ENCODE measurements at places on chromosomes 2 and 18. TPM values are rescaled to one million over a fixed set of nuclear protein-coding genes. Genes with fewer than 3 reads are reported as not detected.

DNA sequence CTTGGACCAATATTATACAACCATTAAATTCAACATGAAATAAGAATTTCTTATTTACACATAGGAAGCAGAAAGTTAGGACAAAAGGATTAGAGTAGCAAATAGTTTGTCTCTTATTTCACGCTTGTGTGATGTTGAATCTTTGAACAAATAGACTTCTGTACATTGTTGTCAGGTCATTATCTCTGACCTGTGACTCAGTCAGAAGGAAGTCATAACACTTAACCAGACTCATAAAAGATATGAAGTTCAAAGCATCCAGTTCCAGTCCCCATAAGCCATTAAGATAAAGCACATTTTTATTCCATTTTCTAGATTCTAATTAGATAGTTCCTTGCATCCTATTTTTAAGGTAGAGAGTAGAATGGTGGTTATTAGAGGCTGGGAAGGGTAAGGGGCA is 130.8 kb downstream of the UPP2 start:
- DNase-seq, result no peak

- DNase-seq, result no peak
These were observed 73.6 kb upstream of the RGPD5 start for GRCh38 chr2:109720380-109721106.

DNA sequence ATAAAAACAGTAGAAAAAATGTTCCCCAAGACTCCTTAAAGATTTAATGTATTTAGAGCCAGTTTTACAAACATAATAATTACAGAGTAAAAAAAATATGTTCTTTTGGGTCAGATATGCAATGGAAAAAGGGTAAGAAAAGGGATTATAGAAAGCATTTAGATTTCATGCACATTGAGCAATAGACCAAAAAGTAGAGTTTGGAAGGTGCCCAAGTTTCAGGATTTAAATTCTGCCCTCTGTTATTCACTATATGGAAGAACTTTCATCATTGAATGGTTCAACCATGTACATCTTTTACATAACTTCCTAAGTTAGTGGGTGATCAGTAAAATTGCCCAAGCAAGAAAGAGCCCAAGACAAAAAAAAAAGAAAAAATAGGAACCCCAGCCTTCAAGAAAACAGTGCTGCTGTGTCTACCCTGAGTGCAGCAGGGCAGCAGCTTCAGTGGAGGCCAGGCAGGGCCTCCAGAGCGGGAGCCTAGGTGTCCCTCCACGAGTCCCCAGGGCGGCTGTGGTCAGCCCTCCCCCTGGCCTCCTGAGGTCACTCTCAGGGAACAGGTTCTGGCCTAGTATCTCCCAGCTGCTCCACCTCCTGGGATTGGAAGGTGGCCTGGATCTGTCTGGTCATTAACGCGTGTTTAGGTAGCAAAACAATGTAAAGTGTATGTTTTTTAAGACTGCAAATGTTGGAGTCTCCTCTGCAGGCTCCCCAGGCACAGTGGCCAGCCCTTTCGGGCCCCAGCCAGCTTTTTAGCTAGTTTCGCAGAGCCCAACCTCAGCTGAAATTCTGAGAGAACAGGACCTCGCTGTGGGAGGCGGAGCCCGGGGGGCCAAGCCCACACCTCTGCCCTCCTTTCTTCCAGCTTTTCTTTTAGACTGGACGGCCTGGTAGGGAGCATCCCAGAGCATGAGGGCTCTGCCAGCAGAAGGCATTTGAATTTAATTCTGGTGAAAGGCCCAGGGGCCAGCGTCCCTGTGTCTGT is 77.3 kb downstream of the TEX51 start:
- no peak for DNase-seq

Gene EGR4
- not detected for polyA plus RNA-seq

DNA sequence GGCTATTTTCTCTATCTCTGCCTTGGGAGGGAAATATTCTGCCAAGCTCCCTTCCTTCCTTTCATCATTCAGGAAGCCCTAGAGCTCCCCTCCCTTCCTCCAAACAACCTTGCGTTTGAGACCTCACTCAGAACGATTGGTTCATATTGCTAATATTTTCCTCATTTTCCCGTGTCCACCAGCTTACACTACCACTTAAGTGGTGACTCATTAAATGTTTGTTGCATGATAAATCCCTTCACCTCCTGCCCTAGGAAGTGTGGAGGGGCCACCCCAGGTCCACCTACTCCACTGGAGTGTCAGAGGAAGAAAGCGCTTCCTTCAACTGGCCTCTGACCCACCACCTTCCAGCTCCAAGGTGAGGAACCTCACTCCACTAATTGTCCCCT is 2.3 kb upstream of the LPIN2 start:
- no peak for DNase-seq

GRCh38 chr18:34834897-34835296 is 124.8 kb downstream of the DTNA start:
- no peak for DNase-seq

- DNase-seq, result no peak
These were observed 110.1 kb downstream of the MREG start for GRCh38 chr2:215903203-215903602.

DNA sequence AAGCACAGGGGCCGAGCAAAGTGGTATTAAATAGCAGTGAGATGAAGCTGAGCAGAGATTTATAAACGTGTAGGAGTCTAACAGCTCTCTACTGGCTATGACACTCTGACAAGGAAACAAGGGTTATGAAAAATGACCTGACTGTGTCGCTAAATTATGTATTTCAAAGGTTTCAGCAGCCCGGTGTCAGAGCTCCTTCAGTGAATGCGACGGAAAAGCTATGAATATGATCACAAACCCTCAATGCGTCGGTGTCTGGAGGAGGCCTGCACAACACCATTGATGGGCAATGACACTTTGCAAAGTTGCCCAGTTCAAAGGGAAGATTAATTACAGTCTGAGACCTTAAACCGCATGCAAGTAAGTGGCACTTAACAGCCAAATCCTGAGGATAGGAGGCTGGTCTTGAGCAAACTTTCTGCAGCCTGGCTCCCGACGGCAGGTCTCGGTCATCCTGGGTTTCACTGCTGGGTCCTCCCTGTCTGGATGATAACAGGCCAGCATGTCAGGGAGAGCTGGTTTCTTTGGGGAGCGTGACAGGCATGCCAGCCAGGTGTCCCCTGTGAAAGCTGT is 615.1 kb upstream of the SALL3 start:
- peak; percentile 25 for DNase-seq

DNA sequence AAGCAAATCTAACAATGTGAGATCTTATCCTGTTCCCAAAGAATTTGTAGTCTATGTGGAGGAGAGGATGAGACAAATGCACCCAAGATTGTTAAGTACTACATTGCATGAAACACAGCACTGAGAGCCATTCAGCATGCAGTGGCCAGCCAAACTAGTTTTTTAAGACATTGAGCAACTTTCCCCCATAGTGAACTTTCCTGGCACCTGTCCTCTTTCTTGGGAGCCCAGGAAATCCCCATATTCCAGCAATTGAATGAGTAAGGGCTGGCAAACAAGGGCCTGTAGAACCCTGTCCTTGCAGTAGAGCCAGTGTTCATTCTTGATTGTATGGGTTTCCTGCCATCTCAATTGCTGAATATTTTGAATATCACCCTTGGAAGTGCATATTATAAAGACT is 58.8 kb upstream of the FIGN start:
- DNase-seq, result no peak

Gene CD8B
- 0.88 TPM for polyA plus RNA-seq

GRCh38 chr18:29779096-29779495 is 1263.4 kb downstream of the DSC3 start:
- DNase-seq, result no peak

DNA sequence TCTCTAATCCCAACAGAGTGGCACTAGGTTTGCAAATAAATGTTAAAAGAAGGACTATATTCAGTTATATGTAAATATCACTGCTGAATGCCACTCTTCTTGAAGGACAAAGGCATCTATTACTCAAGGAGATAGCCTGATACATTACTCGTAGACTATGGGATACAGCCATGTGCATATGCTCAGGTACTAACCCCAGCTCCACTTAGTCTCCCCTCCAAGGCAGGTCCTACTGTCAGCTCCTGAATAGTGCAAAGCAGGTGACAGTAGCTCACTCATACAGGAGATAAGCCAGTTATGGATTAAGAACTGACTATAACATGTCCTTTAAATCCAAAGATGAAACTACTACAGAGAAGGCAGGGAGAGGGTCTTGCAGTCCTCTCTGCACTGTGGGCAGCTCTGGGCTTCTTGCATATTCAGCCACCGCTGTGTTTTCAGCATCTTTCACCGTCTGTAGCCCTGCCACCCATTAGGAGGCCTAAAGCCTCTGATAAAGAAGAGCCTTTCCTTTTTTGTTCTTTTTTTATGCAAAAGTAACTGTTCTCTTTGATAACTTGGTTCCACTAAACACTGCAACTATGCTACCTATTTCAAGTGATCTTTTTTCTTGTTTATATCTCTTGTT is 135.1 kb upstream of the EPB41L3 start:
- no peak for DNase-seq

DNA sequence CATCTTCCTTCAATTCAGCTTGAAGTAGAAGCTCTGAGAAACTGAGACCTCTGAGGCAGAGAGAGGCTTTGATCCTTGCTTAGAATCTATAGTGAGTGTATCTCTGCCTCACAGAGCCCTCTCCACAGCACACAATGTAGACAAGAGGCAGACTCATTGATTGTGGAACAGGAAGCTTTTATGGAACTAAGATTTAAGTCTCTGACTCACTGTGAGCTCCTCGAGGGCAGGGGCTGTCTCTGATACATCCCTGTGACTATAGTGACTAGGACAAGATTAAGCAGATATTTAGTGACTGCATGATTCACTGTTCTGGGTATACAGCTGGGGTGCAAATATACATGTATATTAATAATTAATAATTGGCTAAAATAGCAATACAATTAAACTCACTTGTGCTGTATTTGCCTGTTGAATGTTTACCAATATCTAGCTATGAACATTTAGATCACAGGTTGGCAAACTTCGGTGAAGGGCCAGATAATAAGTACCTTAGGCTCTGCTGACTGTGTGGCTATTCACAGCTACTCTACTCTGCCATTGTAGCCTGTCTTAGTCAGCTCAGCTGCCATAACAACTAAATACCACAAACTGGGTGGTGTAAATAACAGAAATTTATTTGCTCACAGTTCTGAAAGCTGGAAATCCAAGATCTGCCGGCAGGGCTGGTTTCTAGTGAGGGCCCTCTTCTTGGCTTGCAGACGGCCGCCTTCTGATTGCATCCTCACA is 54.4 kb downstream of the ARHGEF4 start:
- no peak for DNase-seq

DNA sequence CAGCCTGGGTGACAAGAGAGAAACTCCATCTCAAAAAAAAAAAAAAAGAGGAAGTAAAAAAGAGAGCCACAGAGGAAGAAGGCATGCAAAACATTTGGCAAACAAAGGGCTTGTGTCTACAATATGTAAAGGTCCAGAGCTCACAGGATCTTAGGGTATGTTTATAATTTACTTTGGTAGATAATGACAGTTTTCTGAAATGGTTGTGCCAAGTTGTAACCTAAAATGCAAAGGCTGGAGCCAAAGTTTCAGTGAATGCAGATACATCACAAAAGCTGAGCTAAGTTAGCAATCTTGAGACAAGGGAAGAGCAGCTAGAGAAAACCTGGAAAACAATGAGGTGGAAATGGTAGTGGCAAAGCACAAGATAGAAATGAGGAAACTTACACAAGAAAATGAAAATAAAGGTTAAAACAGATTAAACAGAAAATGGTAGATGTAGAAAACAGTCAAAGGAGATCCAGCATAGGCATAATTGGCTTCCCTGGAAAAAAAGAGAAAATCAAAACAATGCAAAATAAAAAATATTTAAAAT is 77.5 kb upstream of the HK2 start:
- DNase-seq, result no peak

DNA sequence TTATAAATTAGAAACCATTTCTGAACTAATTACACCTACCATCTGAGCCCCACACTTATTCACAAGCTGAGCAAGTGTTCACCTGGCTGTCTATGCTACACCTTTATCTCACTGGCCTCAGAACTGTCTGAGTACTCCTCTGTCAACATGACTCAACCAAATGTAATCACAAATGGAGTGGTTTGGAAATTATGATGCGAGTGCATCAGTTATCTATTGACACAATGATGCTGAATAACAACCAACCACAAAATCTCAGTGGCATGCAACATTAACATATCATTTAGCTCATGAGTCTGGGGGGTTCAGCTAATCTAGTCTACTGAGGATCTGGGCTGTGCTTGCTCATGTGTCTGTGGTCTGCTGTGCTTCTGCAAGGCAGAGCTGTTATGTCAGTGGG is 184.2 kb upstream of the NXPH2 start:
- no peak for DNase-seq

Data from left kidney (tissue), 8 donors.